ENCODE measurements at places on chromosomes 11 and 22. TPM values are rescaled to one million over a fixed set of nuclear protein-coding genes. Genes with fewer than 3 reads are reported as not detected.
A peak's percentile ranks its signal among the peaks of the same experiment; 100 is the strongest.

Gene OR51E1
- not detected for total RNA-seq

Gene SEPTIN3
- total RNA-seq: 3.2 TPM

Gene FERMT3
- 16.6 TPM for total RNA-seq

Gene TEX12
- total RNA-seq: not detected

Gene SMIM35
- total RNA-seq: not detected

Gene CALCA
- not detected for total RNA-seq

Gene PRDX5
- total RNA-seq: 165 TPM

Gene SF3B2
- 173 TPM for total RNA-seq

- H3K4me1 ChIP-seq: peaks cover 3% of the 10 kb centered on the region
- no peaks in the 10 kb centered on the region for H3K27me3 ChIP-seq
- no peak for DNase-seq
- no peak overlapping the region for H3K4me3 ChIP-seq
- H3K27ac ChIP-seq: no peak overlapping the region
Observed at GRCh38 chr22:40580631-40581030, 55.9 kb downstream of the MRTFA start.

- no peak for DNase-seq
- H3K4me3 ChIP-seq: no peak overlapping the region
- H3K4me1 ChIP-seq: peaks cover 22% of the 10 kb centered on the region
- H3K27ac ChIP-seq: no peak overlapping the region
- no peaks in the 10 kb centered on the region for H3K36me3 ChIP-seq
Observed at GRCh38 chr11:73265853-73266645, 6.1 kb upstream of the P2RY6 start.

- no peaks in the 10 kb centered on the region for H3K4me1 ChIP-seq
- no peak overlapping the region for H3K27ac ChIP-seq
- H3K27me3 ChIP-seq: peaks cover 100% of the 10 kb centered on the region
Observed at GRCh38 chr22:36828815-36829214, 12.0 kb upstream of the PVALB start.

- DNase-seq: no peak
- H3K27ac ChIP-seq: no peak overlapping the region
- H3K4me1 ChIP-seq: peaks cover 13% of the 10 kb centered on the region
- peaks cover 54% of the 10 kb centered on the region for H3K27me3 ChIP-seq
Observed at GRCh38 chr11:69821511-69822040, 2.4 kb upstream of the FGF3 start.

DNA sequence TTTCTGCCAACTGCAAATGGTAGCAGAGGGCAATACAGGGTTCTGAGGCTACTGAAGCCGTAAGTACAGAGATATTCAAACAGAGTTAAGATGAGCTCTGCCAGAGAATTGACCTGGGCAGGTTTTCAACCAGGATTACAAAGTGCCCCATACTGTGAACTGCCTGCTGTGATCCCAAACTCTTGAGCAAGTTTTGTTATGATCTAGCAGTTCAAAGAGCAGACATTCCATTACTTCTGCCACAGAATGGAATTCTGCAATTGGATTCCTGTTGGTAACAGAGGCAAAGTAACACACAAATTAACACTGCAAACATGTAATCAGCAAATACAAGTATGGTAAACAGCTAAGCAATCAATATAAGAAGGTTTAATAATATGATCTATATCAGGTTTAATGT lies 31.2 kb downstream of the ALG9 start:
- H3K4me1 ChIP-seq: peaks cover 18% of the 10 kb centered on the region
- DNase-seq: no peak
- H3K4me3 ChIP-seq: no peak overlapping the region
- no peak overlapping the region for H3K27ac ChIP-seq
- H3K36me3 ChIP-seq: peaks cover 6% of the 10 kb centered on the region
- no peaks in the 10 kb centered on the region for H3K27me3 ChIP-seq

- H3K27ac ChIP-seq: no peak overlapping the region
- no peak for DNase-seq
- peaks cover 36% of the 10 kb centered on the region for H3K27me3 ChIP-seq
- H3K4me1 ChIP-seq: no peaks in the 10 kb centered on the region
Observed at GRCh38 chr11:116396331-116396730, 376.5 kb downstream of the BUD13 start.

GRCh38 chr11:121024989-121025388 lies 1.1 kb downstream of the TBCEL start:
- DNase-seq: no peak
- peaks cover 8% of the 10 kb centered on the region for H3K36me3 ChIP-seq
- no peak overlapping the region for H3K27ac ChIP-seq
- H3K27me3 ChIP-seq: peaks cover 55% of the 10 kb centered on the region
- no peaks in the 10 kb centered on the region for H3K4me1 ChIP-seq

GRCh38 chr11:119726585-119727522 lies 2.1 kb downstream of the NECTIN1 start:
- H3K4me1 ChIP-seq: peaks cover 5% of the 10 kb centered on the region
- H3K4me3 ChIP-seq: peak overlapping the region; percentile 78
- no peaks in the 10 kb centered on the region for H3K27me3 ChIP-seq
- H3K27ac ChIP-seq: no peak overlapping the region

- H3K27me3 ChIP-seq: peaks cover 17% of the 10 kb centered on the region
- H3K36me3 ChIP-seq: no peaks in the 10 kb centered on the region
- no peak overlapping the region for H3K27ac ChIP-seq
- DNase-seq: no peak
Observed at GRCh38 chr11:123272565-123272964, 77.5 kb upstream of the CLMP start.

- peaks cover 32% of the 10 kb centered on the region for H3K36me3 ChIP-seq
- DNase-seq: no peak
- H3K4me1 ChIP-seq: peaks cover 28% of the 10 kb centered on the region
- H3K27me3 ChIP-seq: no peaks in the 10 kb centered on the region
Observed at GRCh38 chr11:57318178-57318577, 6.6 kb downstream of the TNKS1BP1 start.

DNA sequence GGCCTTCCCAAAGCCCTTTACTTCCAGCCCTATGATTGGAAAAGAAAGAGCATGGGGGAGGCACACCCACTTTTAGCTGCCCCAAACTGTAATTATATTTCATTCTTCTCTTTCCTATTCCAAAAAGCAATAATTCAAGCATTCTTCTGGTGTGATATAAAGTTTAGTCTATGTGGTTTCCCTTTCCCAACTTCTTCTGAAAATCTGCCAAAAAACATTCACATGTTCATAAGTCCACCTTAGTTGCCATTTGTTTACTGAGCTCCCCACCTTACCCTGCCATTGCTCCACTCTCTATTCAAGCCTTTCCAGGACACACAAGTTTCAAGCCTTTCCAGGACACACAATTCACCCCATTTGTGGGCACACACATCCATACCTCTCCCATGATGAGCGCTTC lies 111.6 kb upstream of the BMAL1 start:
- H3K27me3 ChIP-seq: no peaks in the 10 kb centered on the region
- no peak overlapping the region for H3K4me3 ChIP-seq
- no peak overlapping the region for H3K27ac ChIP-seq
- peaks cover 39% of the 10 kb centered on the region for H3K4me1 ChIP-seq
- DNase-seq: no peak

DNA sequence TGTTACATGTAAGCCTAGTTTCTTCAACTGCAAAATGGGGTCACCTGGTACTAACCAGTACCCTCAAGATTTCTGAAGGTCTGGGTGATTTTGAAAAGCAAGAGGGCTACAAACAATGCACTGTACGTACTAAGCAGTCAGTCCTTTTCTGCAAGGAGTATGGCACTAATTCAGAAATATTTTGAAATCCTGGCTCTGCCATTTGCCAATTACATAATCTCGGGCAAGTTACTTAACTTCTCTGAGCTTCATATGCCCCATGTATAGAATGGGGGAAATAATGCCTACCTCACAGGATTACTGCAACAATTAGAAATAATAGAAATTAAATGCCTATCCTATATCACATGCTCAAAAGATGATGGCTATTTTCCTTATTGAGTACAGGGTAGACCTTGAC lies 60.7 kb upstream of the CCDC89 start:
- DNase-seq: no peak
- no peak overlapping the region for H3K4me3 ChIP-seq
- no peaks in the 10 kb centered on the region for H3K27me3 ChIP-seq
- peaks cover 51% of the 10 kb centered on the region for H3K4me1 ChIP-seq

GRCh38 chr11:78812513-78813293 lies 238.0 kb upstream of the NARS2 start:
- peaks cover 58% of the 10 kb centered on the region for H3K27me3 ChIP-seq
- no peaks in the 10 kb centered on the region for H3K4me1 ChIP-seq
- no peaks in the 10 kb centered on the region for H3K36me3 ChIP-seq
- H3K27ac ChIP-seq: no peak overlapping the region

DNA sequence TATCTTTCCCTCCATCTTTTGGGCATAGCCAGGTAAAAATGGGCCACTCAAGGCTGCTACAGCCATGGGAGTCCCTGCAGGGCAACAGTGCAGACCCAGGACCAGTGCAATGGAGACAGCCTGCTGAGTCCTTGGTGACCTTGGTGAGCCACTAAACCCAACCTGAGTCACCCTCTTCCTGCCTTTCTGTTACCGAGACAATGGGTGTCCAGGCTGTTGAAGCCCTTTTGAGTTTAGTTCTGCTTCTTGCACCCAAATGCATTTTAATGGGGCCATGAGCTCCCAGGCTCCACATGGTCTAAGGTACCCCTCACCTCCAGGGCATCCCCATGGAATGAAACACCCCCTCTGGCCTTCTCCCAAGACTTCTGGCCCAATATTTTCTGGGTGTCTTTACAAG lies 874 bp upstream of the PLAAT4 start:
- H3K27ac ChIP-seq: peak overlapping the region; percentile 37
- peaks cover 51% of the 10 kb centered on the region for H3K4me1 ChIP-seq
- DNase-seq: no peak
- no peaks in the 10 kb centered on the region for H3K27me3 ChIP-seq

DNA sequence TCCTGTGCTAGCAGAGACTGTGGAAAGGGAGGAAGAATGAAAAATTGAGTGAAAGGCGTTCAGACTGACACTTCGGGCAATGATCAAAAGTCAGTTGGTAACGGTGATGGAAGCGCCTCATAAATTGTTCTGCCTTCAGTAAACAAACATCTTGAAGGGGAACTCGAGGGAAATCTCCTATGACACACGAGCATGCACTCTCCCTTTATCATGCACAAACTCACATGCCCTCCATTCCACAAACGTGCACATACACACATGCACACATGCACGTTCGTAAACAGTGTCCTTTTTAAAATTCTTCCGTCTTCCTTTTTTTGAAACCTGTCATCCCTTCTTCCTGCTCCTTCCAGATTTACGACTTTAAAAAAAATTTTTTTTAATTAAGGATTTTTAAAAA lies 77.8 kb upstream of the TMEM45B start:
- H3K36me3 ChIP-seq: no peaks in the 10 kb centered on the region
- DNase-seq: no peak
- no peaks in the 10 kb centered on the region for H3K27me3 ChIP-seq
- peaks cover 30% of the 10 kb centered on the region for H3K4me1 ChIP-seq
- no peak overlapping the region for H3K27ac ChIP-seq

- H3K27me3 ChIP-seq: no peaks in the 10 kb centered on the region
- DNase-seq: peak; percentile 51
- peaks cover 50% of the 10 kb centered on the region for H3K36me3 ChIP-seq
- peaks cover 22% of the 10 kb centered on the region for H3K4me1 ChIP-seq
Observed at GRCh38 chr22:31490496-31490925, 869 bp upstream of the EIF4ENIF1 start.

- H3K36me3 ChIP-seq: peaks cover 12% of the 10 kb centered on the region
- no peaks in the 10 kb centered on the region for H3K27me3 ChIP-seq
- peak; percentile 60 for DNase-seq
- peak overlapping the region; percentile 13 for H3K4me3 ChIP-seq
- peaks cover 25% of the 10 kb centered on the region for H3K4me1 ChIP-seq
Observed at GRCh38 chr22:28819253-28820096, 19.1 kb upstream of the XBP1 start.
